ENCODE measurements at places on chromosomes 12 and 14.
A peak's percentile ranks its signal among the peaks of the same experiment; 100 is the strongest.

- DNase-seq = no peak
Observed at GRCh38 chr12:77167801-77168200, 102.4 kb upstream of the E2F7 start.

DNA sequence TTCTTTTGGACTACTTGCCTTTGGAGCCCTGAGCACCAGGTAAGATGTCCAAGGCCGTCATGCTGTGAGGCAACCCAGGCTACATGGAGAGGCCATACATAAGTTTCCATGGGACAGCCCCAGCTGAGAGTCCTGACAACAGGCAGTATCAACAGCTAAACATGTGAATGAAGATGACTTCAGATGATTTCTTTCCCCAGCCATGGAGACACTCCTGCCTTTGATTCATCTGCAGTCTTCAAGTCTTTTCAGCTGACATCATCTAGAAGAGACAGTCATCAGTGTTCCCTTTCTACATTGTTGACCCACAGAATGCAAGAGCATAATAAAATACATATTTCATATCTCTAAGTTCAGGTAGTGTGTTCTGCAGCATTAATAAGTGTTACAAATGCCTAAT is 398.7 kb downstream of the BTG1 start:
- no peak for DNase-seq

GRCh38 chr14:61099216-61099835 is 118.3 kb downstream of the SLC38A6 start:
- DNase-seq = no peak

- no peak for DNase-seq
Observed at GRCh38 chr14:28651148-28651547, 115.4 kb upstream of the FOXG1 start.

DNA sequence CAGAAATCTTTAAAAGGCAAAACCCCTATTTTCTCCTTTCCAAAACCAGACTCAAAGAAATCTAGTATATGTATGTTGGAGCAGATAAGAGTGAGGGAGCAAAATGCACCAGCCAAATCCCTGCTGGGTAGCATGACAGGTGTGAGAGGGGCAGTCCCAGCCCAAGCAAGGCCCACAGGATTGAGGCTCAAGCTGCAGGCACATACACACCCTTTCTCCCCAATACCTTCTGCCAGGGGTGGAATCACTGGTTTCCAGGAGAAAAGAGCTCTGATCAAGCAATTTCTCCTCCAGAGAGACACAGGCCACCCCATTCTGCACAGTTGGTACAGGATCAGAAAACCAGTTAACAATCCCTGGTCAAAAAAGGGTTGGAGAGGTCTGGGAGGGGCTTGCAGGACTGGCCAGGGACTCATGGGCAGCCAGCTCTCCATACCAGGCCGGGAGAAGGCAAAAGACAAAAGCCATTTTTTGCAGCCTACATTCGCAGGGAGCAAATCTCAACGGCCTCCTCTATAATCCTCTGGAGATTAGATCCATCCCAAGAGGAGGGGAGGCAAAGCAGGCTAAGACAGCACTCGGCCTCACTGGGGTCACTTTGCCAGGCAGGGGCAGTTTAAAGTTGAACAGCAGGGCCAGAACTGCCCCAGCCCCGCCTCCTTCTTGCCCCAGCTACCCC is 2.1 kb downstream of the KMT2D start:
- DNase-seq = no peak

- no peak for DNase-seq
Observed at GRCh38 chr12:61397668-61398067, 862.5 kb upstream of the USP15 start.

DNA sequence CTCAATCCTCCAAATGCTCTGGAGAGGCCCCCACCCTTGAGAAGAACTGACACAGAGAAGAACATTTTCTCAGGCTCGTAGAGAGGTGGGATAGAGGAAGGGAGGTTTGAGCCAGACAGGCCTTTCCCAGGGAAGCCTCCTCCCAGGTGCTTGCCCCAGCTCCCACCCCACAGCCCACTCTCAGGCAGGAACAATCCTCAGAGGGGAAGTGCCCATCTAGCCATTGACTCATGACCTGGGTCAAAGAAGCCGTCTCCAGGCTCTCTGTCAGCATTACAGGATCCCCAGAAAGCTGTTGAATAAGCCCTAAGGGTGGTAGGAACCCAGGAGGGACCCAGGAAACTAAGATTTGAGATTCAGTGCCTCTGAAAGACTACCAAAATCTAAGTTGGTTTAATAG is 3.8 kb downstream of the AQP6 start:
- DNase-seq = no peak

DNA sequence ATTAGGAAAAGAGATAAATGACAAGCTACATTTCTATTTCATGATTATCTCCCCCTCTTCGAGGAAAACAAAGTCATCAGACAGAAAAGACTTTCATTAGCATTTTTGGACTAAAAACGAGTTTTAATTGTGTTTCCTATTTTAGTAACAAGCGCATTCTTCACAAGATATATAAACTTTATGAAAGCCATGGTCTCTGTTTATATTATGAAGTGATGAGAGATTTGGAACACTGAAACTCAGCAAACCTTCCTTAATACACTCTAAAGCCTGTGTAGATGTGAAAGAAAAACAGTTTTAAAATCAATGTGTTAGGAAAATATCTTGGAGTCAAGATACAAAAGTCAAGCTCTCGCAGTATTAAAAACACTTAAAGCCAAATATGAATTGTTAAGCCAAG is 539.1 kb downstream of the LRFN5 start:
- no peak for DNase-seq

DNA sequence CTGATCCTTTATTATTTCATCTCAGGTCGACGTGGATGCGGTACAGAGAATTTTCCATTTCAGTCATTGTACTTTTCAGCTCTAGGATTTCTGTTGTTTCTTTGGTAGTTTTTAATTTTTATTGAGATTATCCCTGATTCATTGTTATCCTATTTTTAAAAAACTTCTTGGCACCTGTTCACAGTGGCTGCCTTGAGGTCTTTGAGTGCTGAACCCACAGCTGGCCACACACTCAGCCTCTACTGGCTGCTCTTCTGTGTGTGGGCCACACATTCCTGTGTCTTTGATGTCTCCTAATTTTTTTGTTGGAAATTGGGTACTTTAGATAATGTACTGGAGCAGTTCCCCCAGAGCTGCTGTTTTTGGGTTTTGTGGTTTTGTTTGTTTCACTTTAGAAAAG is 37.7 kb upstream of the ASPG start:
- no peak for DNase-seq

DNA sequence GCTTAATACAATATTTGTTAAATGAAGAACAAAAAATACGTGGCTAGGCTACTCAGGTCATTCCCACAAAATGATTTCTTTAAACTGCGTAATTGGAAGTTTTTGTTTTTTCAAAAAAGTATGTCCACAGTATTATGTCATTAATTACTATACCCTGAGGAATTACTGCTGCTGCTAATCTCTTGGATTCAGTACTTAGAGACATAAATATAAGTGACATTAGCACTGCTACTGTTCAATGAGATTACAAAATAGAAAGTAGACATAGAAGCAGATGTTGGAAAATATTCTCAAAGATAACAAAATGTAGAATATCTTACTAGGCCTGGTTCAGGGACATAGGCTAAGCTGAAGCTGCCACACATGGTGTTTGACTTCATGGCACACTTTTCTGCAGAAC is 36.3 kb downstream of the HMGA2 start:
- DNase-seq = no peak

GRCh38 chr14:103504991-103505565 is 17.6 kb downstream of the CKB start:
- no peak for DNase-seq

- DNase-seq = no peak
Observed at GRCh38 chr12:41497409-41497808, 309.3 kb downstream of the PDZRN4 start.

DNA sequence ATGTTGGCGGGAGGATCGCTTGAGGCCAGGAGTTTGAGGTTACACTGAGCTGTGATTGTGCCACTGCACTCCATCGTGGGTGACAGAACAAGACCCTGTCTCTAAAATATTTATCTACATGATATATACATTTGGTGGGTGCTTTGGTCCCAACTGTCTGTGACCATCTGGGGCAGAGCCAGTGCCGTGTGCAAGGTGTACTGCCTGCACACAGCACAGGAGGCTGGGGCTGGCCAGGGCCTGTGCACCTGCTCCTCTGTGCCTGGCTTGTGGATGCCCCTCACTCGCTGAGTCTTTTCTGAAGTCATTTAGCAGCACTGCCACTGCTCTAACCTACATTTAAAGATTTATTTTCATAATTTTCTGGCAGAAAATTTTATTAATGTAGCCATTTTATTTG is 58.7 kb downstream of the TRAF3 start:
- DNase-seq = no peak

GRCh38 chr12:22443379-22444316 is 100.7 kb downstream of the C2CD5 start:
- peak; percentile 61 for DNase-seq

DNA sequence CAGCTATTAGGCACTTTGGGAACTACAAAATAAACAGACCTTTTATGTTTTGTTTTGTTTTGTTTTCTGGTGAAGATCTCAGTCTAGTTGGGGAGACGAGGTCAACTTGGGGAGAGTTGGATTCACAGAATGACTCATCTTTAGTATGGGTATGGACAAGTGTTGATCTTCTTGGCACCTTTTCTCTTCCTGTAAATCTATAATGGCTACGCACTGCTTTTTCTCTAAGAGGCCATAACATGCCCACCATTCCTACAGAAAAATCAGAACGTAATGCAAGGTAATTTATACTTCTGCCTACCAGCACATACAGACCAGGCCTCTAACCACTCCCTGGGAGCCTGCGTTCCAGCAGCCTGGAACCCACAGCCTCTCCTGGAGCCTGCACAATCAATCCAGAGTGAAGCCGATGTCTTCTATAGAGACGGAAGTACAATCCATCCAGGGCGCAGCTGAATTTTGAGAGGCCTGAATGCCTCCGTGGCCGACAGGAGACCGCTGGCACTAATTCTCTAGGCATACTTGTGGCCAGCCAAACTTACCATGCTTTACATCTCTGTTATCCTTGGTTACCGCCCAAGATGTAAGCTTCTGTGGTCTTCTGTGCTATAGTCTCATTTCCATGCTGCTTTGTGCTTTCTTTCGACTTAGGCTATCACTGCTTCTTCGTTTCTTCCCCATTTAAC is 717 bp downstream of the PPHLN1 start:
- no peak for DNase-seq

DNA sequence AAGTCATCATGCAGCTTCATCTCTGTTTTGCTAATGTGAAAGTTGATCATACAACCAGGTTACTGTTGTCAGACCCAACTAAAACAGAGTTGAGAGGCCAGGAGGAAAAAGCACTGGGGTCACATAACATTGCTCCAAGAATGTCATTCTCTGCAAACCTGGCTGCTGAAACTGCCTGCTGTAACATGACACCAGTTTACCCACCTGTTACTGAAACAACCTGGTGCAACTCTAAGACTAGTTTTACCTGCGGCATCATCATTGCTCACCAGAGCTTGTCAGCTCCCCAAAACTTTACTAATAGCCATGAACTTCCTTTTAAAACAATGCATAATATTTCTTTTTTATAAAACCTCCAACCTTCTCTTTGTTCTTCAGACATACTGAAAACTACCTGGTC is 30.7 kb upstream of the DEGS2 start:
- no peak for DNase-seq

GRCh38 chr12:56571121-56571520 is 49.5 kb downstream of the RBMS2 start:
- DNase-seq = no peak

DNA sequence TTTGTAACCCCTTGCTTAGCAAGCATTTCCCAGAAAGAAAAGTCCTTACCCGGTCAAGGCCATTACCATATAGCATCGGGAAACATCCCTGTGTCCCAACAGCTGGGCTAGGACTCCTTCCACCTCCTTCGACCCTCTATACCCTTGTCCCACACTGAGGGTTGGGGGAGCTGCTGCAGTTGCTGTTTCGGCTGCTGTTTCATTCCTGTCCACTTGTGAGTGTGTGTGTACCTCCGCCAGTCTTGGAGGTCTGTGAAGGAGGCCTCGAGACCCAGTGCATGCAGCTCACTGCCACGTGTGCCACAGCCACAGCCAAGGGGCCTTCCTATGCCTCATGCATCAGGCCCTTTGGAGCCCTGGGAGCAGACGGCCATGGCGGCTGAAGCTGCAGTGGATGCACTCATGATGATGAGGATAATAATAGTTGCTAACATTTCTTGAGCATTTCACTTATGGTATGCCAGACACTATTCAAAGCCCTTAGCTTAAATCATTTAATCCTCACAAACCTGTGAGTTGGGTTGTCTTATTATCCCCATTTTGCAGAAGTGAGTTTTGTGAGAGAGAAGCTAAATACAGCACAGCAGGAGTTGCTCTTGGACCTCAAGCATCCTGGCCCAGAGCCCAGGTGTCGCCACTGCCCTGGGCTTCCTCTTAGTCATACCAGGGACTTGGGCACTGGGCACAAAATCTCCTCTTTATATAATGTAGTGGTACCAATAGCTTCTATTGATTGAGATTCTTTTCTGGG is 156.5 kb downstream of the PRKCH start:
- peak; percentile 61 for DNase-seq
